ENCODE measurements at places on chromosomes 2 and 18. TPM values are rescaled to one million over a fixed set of nuclear protein-coding genes. Genes with fewer than 3 reads are reported as not detected.

Gene UGT1A6
- 0.32 TPM for total RNA-seq

Gene KCNG2
- total RNA-seq: not detected

DNA sequence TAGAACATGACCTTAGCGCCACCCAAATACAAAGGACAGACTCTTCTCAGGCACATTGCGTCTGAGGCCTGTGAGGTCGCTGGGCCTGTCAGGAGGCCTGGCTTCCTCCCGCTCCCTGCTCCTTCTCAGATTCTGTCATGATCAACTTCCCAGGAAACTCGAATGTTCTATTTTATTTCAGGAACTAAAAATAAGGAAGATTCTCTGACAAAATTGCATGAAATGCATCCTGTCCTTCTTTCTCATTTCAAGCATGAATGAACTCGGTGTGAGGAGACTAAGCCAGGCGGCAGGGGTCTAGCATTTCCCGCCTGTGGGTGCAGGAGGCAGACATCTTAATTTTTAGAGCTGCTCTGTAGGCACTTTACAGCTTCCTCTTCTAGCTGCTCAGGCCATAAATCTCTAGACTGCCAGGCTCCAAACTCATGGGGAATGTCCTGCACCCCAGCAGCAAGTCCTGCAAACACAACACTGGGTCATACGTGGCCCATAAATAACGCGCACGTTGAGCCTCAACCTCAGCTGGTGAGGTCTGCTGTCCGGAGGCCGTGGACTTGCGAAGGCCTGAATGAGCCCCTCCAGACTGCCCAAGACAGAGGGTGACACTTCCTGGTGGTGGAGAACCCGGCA lies 109.7 kb upstream of the ZNF236 start:
- no peak for DNase-seq

GRCh38 chr2:240187989-240188590 lies 47.6 kb upstream of the OTOS start:
- DNase-seq: no peak

DNA sequence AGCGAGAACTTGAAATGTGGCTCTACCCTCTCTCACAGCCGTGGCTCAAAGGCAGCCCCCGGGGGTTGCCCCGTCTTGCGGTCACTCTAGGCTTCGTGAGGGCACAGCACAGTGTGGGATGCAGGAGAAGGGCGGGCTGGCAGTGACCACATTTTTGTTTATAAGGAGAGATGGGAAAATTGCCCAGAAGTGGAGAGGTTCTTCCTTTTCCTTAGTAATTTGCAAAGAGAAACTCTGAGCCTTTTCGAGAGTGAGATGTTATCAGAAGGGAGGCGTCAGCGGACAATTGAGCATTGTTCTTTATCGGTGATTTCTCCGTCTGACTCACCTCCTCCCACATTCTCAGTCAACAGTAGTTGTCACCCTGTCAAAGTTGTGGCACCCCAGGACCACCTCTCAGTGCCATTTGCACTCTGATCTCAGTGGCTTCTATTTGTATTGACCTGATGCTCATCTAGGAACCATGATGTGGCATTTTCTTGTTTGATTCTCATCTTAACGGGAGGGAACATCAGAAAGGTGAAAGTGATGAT lies 89.6 kb downstream of the ACAA2 start:
- DNase-seq: no peak

- no peak for DNase-seq
Observed at GRCh38 chr2:118112771-118113334, 24.6 kb downstream of the INSIG2 start.

GRCh38 chr18:30775629-30776028 lies 266.9 kb downstream of the DSC3 start:
- no peak for DNase-seq
